ENCODE measurements at places on chromosomes 7 and 10.

DNA sequence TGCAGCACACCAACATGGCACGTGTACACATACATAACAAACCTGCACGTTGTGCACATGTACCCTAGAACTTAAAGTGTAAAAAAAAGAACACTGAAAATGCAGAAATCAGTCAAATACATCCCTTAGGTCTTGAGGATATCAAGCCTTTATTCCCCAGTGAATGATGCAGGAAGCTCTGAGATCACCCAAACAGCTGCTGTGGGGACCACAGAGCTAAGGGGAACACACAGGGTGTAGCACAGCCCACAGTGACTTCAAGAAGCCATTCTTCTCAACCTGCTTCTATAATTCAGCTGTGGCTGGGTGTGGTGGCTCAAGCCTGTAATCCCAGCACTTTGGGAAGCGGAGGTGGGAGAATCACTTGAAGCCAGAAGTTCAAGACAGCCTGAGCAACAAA lies 314.9 kb downstream of the CALN1 start:
- DNase-seq: no peak

DNA sequence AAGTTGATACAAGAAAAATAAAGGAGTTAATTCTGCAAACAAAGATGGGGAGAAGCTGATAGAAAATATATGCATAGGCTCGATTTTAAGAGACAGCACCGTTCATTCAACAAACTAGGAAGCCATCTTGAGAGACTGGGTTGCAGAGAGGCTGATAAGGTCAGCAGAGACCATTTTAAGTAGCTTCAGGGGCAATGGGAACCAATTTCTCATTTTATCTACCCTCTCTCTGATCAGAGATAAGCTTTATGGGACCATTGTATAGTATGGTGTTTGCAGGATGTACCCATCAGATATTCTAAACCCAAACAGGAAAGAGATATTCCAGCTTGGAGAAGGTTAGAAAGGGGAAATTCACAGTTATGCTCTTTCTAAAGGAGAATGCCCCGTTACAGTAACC lies 499.5 kb downstream of the SORCS3 start:
- no peak for DNase-seq

GRCh38 chr7:67387851-67388250 lies 391.2 kb downstream of the TYW1 start:
- DNase-seq: no peak

DNA sequence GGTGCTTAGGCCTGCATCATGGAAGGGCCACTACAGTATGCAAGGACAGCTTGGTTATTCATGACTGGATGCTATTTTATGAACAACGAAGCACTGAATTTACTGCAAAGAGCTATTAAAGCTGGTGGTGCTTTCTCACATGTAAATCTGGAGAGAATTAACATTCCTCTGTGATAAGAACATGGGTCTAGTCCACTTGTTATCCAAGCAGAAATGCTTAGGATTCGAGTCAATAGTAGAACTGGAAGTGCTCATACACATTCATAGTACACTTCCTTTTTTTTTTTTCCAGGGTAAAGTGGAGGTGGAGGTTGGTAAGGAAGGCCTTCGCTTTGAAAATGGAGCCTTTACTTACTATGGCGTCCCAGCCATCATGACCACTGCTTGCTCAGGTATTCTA lies 35.0 kb downstream of the CNNM1 start:
- DNase-seq: no peak

- DNase-seq: no peak
These were observed 81.5 kb upstream of the HPS1 start for GRCh38 chr10:98528166-98528804.

- no peak for DNase-seq
These were observed 20.9 kb downstream of the AKR1D1 start for GRCh38 chr7:138097064-138097741.

DNA sequence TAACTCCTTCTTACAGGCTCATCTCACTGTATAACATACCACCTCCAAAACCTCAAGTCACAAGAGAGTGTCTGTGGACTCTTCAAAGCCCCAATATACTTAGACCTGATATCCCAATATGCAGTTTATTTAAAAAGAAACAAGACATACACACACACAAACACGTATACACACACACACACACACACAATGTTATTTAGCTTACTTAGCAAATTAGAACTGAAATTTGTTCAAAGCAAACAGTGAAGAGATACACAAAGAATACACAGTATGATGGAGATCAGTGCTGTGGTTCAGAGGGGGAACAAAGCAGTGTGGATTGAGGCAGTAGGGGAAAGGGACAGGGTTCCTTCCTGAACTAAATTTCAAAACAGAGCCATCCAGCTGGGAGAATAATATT lies 807.2 kb downstream of the IPMK start:
- no peak for DNase-seq

DNA sequence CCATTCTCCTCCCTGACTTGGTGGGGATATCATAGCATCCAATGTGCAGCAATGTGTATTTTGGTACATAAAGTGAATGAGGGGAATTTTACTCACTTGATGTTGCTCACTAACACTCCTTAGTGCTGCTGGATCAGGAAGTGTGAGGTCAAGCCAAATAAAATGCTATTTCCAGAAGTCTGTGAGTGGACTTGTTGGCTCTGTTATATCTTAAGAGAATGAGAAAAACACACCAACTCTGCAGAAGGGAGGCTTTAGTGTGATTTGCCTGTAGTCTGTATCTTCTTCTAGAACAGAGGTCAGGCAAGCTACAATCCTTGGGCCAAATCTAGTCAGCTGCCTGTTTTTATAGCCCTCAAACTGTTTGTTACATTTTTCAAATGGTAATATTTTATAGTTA lies 154.3 kb downstream of the POLR1F start:
- no peak for DNase-seq

DNA sequence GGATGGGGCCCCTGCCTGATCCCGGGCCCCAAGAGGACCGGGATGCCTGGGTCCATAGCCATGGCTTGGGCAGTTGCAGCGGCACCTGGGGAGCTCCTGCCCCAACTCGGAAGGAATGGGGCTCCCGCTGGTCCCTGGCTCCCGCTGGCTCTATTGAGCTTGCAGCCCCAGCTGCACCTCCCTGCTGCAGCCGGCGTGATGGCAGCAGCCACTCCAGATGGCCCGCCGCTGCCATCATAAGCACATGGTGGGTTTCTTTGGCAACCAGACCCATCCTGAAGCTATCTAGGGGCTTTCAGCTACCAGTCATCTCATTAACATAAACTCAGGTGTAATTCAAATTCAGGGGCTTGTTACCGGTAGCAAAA lies 11.1 kb upstream of the DNMBP start:
- DNase-seq: no peak

DNA sequence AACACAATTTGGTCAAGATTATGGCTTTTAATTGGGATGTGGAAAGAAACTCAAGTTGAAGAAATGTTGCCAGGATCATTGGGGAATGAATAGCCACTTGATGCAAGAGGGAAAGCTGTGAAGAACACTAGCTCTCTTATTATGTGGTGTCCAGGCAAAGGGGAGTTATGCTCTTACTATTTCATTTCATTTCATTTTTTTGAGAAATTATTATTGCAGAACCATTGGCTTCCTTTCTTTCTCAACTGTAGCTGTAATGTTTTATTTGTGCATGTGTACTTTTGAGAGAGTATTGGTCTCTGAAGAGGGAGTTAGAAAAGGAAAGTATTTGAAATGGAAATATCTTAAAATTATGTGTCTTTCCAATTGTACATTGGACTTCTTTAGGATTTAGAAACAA lies 312.6 kb upstream of the BMPER start:
- DNase-seq: no peak

- no peak for DNase-seq
These were observed 7.8 kb upstream of the POR start for GRCh38 chr7:75906991-75907667.

DNA sequence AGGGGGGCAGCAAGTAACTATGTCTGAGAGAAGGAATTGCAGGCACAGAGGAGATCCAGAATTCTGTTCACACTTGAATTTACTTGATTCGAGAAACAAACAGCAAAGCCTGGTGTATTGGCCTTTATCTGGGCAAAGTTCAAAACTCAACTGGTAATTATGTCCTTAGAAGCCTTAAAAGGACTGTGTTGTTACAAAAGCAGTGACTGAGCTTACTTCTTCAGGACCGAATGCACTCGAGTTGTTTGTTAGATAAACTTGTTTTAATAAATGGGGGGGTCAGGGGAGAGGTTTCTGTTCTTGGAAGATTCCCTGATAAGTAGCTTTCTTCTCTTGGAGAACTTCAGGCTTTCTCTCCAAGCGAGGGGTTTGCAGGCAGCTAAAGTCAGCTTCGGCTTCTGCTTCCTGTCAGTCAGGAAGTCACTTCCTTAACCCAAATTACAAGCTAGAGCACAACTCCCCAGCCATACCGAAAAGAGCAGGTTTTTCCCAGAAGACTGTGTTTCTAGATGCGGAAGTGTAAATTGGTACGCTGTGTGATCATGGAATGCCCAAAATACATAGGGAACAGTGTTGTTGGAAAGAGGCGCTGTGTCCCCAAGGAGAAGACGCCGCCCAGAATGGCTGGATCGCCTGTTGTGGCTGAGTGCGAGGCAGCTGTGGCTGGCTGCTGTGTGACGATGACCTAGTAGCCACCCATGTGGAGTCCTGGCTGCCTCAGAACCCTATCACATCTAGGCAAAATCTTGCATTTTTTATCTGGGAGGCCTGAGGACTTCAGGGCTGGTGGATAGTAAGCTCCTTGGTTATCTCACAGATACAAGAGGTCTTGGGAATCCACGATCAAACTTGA lies 110.4 kb downstream of the TCF7L2 start:
- no peak for DNase-seq

Data from ovary (tissue), 10 donors.